Activated CD4-positive, alpha-beta T cell treated with anti-CD3 and anti-CD28 coated beads for 24 hours (primary cell): ENCODE measurements at places on chromosomes 12 and 14.

DNA sequence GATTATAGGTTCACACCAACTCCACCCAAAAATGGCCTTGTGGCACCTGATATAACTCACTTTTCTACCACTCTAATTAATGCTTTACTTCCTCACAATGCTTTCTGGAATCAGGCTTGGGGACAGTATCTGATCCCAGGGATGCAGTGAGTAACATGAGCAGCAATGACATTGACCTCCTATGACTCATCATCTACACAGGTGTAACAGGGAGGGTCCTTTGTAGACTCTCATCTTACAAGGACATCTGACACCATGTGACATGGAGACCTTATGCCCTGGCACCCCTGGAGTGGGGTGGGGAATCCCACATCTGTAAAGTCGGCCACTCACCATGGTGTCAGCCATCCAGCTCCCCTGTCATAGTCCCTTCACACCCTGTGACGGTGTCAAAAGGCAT lies 586.4 kb downstream of the MED13L start:
- DNase-seq = no peak

DNA sequence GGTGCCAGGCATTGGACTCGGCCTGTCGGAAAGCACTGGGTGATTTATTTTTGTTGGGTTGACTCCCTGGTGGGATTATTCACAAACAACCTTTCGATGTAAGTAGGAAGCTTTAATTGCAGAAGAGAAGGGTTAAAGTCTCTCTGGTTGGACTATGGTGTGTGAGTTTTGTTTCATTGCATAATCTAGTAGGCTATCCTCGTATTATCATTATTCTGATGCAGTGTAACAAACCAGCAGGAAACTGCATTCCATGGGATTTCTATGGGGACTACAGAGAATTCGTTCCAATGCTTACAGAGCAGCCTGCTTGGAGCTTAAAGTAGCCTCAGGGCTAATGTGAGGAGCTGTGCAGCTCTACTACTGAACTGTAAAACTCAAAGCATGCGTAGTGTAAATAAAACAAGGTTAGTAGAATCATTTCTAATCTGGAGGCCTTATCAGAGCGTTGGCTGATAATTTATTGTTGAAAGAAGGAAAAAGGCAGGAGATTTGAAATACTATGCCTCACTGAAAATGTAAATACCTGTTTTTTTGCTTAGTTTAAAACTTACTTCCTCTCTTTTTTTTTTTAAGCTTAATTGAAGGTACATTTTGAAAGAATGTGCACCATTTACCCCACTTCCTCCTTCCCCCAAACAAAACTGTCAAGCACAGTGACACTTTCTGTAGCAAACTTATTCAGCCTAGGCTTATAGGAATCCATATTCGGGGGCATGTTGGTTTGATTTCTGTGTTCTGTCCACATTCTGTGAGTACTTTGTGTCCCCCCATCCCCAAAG lies 226.7 kb downstream of the NPAS3 start:
- no peak for DNase-seq

DNA sequence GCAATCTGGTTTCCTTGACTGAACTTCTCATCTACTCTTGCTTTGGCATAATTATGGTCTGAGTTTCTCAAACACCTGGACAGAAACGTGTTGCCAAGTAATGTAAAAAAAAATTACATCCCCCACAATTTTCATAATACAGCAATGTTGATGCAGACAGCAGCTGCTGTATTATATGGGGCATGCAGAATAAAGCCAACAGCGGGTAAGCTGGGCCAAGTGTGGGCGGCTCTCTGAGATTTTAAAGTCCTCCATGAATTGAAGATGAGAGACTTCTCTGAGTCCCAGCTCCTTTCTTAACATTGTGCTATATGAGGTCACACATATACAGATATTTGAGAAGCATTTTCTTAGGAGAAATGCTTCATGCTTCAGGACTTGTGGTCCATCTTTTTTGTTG lies 881.2 kb downstream of the GALC start:
- no peak for DNase-seq

DNA sequence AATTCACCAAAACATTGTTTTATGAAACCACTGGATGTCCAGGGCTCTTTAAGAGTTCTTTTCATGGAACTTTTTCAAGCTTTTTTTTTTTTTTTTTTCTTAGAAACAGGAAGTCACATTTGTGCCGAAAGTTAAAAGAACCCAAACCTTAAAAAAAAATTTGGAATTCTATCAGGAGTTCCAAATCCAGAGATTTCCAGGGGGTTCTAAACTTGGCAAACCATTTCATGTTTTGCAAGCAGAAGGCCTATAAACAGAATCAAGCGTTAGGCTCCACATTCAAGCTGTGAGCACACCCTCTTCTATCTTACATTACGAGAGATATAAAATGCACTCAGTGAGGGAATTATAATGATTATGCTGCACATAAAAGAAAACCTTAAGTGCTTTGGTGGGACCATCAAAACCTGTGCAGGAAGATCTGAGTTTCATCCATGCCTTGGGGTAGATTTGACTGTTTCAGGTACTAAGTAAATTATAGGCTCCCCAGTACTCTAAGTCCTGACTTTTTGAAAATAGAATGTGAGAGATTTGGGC lies 154.8 kb upstream of the FAR2 start:
- DNase-seq = no peak

DNA sequence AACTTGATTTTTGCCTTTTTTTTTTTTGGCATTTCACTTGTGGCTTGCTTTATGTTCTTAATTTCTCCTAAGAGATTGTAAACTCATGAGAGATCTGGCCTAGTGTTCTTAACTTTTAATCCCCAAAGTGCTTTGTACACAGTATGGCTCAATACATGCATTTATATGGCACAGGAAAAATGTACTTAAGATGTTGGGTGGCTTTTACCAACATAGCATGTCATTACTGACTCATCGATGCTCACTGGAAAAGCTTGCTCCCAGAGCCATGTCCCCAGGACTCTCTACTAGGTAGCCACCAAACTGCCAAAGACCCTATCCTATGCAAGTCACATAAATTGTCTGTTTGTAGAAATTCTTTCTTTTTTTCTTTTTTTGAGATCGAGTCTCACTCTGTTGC lies 13.1 kb upstream of the SMCO3 start:
- no peak for DNase-seq

DNA sequence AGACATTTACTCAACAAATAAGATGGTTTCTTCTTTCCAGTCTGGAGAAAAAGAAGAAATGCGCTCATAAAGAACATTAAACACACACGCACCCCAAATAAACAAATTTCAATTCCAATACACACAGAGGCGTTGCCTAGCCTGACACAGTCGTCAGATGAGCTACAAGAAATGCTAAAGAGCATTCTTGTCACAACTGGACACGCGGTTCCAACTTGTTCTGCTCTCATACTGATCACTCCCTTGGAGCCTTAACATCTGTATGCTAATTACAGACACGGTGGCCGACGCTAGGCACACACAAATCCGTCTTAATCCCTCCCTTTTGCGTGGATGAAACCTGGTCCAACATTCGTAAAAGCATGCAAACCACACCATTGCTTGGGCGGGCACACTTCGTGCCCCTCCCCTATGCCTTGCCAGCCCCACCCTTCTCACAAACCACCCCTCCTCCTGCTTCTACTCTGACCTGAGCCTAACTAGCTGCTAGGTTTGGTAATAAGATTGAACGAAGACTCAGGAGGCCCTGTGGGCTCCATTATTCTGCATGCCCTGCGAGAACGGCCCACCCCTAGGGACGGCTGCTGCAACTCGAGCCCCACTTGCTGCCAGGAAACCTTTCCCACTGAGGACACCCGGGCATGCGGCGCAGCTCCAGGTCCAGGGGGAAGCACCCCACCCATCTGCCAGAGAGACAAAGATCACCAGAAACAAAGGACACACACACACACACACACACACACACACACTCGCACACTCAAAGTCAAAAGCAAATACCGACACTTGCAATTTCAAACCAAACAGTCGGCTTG lies 1.2 kb downstream of the KCNK10 start:
- no peak for DNase-seq
